GF-D8 (cell line): ENCODE measurements at places on chromosomes 13 and 19.

DNA sequence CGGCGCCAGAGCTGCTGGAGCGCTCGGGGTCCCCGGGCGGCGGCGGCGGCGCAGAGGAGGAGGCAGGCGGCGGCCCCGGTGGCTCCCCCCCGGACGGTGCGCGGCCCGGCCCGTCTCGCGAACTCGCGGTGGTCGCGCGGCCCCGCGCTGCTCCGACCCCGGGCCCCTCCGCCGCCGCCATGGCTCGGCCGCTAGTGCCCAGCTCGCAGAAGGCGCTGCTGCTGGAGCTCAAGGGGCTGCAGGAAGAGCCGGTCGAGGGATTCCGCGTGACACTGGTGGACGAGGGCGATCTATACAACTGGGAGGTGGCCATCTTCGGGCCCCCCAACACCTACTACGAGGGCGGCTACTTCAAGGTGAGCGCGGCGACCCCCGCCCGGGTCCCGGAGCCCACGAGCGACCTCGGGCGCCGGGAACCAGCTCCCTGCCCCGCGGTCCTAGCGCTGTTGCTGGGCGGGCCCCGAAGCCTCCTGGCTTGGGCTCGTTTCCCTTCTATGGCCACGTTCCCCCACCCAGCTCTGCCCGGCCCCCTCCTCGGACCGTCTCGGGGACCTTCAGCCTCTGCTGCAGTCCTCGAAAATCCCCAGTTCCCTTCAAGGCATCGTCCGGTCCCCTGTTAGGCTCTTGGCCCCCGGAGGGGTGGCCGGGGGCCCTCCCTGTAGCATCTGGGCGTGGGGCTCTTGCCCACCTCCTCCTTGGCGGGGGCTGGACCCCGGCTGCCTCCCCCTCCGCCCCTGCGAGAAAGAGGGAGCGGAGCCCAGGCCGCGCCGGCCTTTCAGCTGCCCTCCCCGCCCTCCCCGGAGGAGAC lies at the start of gene CDC34:
TSS of gene CDC34 (plus strand) at position 8 of the 808 bp plus-strand sequence. CDS start at position 180, 172 bp downstream.
- DNase-seq = no peak

- DNase-seq = no peak
Measured at GRCh38 chr13:105961438-105961837, 574.0 kb downstream of the EFNB2 start.

DNA sequence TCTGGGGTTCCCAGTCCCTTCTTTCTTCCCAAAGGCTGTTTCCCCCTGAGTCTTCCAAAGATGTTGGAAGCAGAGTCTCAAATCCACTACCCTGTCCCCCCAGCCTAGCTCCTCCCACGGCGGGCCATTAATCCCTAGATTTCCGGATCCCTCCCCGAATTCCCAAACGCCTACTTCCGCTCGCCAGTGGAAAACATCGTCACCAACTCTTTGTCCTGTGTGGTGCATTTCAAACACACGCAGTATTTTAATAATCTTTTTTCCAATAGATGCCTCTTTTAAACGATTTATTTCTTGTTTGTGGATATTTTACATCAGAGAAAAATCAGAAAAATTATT lies 610 bp downstream of the ZNF791 start:
- no peak for DNase-seq

DNA sequence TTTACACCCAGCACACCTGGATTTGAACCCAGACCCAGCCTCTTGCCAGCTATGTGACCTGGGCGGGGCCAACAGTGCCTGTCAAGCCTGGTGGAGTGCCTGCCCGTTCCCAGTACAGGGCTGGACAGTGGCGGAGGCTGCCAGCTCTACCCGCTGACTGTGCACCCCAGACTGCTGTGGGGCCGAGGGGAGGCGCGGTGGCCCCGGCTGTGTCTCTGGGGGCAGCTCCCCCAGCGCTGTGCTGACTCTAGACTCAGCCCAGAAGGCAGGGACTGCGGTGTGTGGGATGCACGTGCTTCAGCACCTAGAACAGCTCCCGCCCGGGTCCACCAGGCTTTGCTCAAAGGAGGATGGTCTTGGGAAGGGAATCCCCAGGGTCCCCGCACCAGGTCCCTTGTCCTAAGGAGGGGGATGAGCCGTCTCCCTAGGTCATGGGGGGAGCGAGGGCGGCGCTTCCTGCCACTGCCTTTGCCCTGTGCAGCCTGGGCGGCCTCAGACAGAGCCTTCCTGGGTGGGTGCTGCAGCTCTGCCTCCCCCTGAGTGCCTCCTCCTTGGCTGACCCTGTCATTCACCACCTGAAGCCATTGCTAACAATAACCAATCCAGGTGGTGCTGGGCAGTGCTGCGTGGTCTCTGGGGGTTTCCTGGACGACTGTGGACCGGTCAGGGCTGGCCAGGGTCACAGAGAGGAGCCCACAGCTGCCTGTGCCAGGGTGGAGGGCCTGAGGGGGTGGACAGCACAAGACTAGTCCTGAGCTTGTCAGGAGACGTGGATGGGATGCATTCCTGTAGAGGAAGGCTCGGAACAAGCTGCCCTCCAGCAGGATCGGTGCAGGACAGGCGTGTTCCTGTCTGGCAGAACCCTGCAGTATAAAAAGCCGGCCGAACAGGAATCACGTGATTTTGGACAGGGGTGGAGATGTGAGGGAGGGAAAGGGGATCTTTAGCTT lies 18.6 kb downstream of the TMEM255B start:
- no peak for DNase-seq

DNA sequence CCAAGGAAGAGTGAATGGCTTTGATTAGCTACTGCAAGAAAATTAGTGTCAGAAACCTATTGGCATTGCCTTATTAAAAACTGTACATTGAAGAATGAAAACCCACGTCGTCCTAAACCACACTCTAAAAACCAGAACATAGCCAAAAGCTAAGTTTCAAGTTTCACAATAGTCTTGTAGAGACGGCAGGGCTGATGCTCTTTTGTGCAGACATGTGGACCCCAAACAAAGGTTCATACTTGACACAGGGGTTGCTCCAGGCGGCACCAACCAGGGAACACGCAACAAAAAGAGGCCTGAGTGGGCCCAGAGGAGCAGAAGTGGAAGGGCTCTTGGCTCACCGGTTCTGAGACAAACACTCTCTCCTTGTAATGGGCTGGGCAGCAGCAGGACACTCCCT lies 28.6 kb upstream of the MIR17HG start:
- no peak for DNase-seq

DNA sequence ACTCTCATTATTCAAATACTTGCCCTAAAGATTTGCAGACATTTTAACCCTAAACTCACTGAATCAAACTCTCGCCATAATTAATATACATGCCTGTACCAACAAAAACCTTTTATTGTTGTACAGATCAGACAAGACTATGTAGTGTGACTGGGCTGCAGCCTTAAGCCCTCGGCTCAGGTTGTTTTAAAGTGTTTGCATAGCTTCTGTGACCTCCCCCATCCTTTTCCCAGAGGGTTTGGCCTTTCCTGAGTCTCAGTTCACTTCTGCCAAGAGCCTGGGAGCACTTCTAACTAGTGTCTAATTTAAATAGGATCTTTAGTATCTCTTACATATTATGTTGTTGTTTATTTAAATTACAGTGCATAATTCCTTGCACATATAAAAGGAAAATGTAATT lies 158.2 kb downstream of the HS6ST3 start:
- no peak for DNase-seq

- no peak for DNase-seq
Measured at GRCh38 chr13:99288089-99288488, 19.1 kb downstream of the GPR183 start.

DNA sequence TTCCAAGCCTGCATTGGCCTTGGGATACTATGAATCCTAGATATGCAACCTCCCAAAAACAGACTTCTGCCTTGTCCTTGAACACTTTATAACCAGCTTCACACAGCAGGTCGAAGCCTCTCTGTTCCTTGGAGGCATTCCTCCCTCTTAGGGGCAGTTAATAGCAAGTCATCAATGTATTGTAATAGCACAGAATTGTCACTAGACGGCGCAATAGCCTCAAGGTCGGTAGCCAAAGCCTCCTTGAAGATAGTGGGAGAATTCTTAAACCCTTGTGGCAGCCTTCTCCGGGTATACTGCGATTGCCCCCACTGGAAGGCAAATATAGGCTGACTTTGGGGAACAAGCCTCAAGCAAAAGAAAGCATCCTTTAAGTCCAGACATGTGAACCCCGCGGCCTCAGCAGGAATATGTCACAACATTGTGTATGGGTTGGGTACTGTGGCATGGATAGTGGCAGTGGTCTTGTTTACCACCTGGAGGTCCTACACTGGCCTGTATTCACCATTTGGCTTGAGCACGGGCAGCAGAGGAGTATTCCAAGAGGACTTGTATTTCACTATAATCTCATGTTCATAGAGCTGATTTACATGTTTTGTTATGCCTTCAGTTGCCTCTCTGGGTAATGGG lies 61.1 kb downstream of the ZNF431 start:
- DNase-seq = no peak

DNA sequence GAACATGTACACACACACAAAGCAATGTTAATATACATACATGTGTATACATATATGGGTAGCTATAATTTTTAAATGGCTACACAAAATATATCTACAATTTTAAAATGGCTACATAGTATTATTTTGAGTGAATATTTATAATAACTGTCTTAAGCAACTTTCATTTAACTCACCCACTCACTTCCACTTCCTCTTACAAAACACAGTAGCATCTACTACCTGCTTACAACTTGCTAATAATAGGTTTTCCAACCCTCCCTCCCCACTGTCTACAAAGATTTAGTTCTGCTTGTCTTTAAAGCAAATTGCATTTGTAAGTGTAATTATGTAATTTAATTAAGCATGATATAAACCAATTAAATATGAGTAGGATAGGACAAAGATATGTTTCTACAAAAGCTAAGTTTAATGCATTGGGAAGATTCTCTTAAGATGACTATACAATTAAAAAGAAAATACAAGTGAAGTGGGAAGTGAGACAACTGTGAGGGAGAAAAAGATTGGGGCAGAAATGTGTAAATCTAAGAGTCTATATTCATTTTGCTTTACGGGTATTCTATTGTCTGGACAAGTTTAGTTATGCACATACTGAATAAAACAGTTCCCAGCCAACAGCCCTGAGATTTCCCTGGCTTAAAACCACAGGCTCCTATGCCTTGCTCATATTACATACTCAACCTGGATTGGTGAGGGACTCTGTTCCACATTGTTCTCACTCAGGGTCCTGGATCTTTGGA lies 583.1 kb downstream of the EFNB2 start:
- DNase-seq = no peak

DNA sequence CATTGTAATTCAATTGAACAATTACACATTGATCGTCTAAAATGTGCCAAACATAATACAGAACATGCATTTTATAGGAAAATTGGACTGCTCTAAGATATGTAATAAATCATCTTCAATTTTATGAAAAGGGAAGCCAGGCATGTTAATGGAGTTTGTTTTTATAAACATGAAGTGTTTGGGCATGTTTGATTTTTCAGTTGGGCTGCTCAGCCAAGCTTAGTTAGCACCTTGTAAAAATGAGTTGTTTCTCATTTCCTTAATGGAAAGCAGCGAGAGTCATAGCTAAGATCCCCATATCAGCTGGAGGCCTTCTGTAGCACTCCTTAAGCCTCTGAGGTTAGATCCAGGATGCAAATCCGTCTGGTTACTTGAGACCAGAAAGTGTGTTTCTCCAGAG lies 422.3 kb downstream of the SPRY2 start:
- DNase-seq = no peak

GRCh38 chr19:34715357-34715756 lies 18.7 kb upstream of the ZNF181 start:
- no peak for DNase-seq

GRCh38 chr19:16018106-16018755 lies 58.1 kb upstream of the TPM4 start:
- no peak for DNase-seq

DNA sequence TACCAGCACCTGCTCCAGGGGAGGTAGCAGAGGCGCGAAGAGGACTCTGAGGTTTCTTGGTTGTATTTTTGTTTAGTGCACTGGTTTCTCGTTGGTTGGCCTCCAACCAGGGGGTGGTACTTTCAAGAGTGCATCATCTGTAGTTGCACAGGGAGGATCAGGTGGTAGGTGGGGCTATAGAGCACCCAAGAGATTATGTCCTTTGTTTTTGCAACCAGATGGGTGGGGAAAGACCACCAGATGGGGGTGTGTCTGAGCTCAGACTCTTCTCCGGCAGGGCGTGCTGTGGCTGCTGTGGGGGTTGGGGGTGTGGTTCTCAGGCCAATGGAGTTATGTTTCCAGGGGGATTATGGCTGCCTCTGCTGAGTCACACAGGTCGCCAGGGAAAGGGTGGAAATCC lies 254.4 kb upstream of the KLF12 start:
- DNase-seq = no peak

- no peak for DNase-seq
Measured at GRCh38 chr13:44365008-44365407, 8.6 kb upstream of the SERP2 start.

DNA sequence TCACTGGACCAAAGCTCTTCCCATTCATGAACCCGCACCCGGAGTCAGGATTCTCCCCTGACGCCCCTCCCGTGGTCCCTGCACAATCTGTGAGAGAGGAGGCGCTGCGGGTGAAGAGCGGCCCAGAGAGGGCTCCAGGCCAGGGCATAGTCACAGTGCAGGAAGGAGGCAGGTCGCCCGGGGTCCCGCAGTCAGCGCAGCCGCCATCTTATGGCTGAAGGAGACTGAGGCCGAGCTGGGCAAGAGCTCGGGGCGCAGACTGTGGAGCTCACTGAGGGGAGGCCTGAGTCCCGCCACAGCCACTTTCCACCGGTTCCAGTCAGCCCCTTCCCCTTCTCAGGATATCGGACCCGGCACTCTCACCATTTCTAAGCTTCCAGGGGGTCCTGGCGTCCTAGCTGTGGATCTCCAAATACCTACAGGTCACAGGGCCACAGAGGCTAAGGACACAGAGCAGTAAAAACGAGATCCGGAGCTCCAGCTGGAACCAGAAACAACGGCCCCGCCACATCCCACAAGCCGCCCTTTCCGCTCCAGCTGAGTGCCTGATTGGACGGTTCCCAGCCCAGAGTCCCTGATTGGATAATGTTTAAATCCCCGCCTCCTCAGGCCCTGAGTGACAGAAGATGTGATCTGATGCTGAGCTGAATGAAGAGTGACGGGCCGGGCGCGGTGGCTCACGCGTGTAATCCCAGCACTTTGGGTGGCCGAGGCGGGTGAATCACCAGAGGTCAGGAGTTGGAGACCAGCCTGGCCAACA lies at the start of gene ZNF99:
TSS of gene ZNF99 (minus strand) at position 501 of the 760 bp plus-strand sequence. CDS start at position 366, 135 bp downstream.
- no peak for DNase-seq

DNA sequence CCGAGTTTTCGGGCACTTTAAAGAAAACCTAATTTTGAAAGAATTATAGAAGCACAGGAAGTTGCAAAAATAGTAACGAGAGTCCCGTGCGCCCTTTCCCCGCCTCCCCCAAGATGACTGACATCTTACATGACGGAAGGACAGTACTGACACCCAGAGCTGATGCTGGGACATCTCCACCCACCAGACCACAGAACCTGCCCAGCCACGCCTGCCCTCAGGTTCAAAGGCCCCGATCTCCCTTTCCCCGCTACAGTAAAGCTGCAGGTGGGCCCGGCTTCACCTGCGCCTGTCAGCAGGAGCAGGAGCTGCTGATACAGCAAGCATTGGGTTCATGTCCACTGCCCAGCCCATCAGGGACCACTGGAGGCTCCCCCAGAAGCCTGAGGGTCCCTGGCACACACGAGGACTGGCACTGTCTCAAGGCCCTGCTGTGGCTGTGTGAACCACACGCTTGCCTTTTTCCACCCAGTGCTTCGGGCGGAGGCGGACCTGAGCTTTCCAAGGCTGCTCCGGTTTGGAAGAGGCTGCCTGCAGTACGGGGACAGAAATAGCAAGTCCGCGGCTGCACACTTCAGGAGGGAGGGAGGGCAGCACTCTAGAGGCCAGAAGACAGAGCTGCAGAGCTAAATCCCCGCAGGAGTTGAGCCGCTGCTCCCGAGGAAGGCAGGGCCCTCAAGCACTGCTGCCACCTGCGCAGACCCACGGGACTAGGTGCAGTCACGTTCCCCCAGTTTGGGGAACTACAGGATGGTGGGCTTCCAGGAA lies 8.7 kb downstream of the MAP2K2 start:
- no peak for DNase-seq
